ENCODE measurements at places on chromosomes 2 and 18.

DNA sequence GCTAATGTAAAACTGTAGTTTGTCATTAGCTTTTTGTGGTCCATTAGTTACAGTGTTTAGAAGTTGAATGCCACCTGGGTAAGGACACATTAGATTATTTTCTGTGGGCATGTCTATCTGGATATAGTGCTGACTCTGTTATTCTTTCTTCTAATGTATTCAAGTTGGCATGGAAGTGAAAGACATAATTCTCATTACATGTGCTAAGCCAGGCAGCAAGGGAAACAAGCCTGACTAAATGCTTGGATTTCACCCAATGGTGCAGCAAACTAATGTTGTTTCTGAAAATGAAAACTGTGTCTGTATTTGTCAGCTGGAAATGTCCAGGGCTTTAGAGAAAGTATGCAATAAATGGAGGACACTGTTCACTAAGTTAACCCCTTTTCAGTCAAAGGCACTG is 100.7 kb downstream of the NUP35 start:
- no peak for DNase-seq

- no peak for DNase-seq
Measured at GRCh38 chr18:2641638-2642037, 13.9 kb upstream of the SMCHD1 start.

DNA sequence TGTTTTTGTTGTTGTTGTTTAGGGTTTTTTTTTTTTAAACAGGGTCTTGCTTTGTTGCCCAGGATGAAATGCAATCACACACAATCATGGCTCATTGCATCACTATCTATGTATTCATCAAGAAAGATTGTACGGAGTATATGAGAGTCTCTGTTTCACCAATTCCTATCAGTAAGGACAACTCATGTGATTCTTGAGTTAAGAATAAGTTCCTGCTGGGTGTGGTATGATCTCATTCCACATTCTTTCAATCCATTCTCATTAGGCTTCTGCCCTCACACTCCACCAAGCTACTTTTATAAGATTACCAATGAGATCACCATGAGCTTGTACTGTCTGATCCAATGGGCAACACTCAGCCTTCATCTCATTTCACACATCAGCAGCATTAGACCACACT is 9.1 kb upstream of the AP1S3 start:
- DNase-seq: no peak

GRCh38 chr18:78731398-78732032 is 248.1 kb upstream of the SALL3 start:
- no peak for DNase-seq

DNA sequence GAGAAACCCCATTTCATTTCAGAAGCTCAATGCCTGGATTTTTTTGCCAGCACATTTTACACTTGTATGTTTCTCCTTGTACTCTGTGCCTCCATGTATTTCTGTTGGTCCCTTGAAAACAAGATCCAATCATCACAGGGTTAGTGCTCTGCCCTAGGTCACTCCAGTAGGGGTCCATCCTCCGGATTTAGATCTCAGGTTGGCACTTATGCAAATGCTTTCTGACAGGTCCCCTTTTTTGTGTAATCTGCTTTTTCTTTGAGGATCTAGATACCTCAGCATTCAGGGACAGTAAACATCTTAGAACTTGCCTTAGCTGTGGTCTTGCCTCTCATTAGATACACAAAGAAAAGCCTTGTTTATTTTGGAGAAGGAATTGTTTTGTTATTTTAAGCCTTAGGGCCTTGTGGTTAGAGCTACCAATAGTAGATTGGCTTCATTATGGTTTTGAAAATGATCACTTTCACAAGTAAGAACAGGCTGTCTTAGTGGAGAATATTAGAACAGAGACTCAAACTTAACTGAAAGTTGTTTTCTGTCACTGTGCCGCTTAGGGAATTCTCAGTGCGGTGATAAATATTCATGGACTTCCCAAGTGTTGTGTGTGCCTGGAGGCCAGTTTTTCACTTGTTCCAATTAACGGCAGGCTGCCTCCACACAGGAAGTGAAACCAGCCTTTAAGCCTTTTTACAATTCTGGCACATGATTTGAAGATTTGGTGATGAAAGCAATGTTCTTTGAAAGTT is 7.8 kb downstream of the MERTK start:
- DNase-seq: no peak

GRCh38 chr2:40148334-40148733 is 303.6 kb downstream of the SLC8A1 start:
- no peak for DNase-seq

DNA sequence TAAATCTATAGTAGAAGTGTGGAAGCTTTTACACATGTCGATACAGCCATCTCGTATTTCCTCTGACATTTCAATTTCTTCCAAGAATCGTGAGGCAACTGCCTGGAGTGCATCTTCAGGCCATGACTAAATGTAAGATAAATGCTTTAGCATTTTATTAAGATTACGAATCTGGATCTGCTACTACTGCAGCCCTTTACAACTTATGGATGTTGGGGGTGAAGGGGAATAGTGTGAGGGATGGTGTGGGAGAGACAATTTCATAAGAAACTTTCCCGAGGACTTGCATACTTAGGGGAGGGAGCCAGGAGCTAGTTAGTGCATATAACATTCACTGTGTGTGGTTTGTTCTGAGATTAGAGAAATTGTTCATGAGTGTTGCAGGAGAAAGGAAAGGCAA is 204.8 kb downstream of the SLC39A10 start:
- no peak for DNase-seq

DNA sequence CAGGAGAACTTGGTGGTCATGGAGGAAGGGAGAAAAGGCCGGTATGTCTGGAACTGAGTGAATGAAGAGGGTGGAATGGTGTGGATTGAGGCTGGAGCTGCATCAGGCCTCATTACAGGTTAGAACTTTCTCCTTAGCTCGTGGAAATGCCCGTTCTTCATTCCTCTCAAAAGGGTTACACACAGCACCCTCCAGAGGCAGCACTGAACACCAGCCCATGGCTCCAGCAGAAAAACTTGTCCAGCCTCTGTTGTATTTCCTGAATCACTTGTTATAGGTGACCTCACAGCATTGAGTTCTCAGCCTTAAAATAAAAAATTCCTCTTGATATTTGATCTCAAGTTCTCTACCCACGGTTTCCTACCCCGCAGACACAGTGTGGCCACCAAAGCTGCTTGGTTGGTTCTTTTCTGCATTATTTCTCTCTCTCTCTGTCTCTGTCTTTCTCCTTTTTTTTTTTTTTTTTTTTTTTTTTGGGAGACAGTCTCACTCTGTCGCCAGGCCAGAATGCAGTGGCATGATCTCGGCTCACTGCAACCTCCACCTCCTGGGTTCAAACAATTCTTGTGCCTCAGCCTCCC is 89.6 kb downstream of the ITGB1BP1 start:
- no peak for DNase-seq

GRCh38 chr18:8797206-8797605 is 91.8 kb downstream of the MTCL1 start:
- no peak for DNase-seq

DNA sequence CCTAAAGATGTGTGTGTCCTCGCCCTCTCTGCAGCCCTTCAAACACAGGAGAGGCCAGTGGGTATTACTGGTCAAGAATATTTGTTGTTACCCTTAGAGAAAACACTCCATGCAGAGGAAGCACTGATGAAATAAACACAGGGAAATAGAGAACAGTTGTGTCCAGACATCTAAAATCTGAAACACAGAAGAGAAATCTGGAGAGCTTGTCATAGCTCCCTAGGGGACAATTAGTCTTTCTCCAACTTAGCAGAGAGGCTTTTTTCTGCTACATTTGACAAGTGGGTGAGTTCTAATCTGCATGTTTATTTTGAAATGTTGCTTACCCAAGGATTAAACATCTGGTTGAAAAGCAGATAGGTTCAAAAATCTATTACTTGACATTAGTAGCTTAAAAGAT is 190.1 kb downstream of the CTNNA2 start:
- no peak for DNase-seq

DNA sequence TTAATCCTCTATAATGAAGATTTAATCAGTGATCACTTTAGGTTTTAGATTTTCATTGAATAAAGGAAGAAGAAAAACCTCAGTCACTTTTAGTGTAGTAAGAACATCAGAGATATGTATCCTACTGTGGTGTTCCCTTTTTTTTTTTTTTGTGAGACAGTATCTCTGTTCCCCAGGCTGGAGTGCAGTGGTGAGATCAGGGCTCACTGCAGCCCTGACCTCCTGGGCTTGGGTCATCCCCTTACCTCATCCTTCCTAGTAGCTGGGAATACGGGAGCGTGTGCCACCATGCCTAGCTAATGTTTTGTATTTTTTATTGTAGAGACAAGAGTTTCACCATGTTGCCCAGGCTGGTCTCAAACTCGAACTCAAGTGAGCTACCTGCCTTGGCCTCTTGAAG is 5.1 kb downstream of the SLC39A10 start:
- DNase-seq: no peak

- no peak for DNase-seq
Measured at GRCh38 chr18:50721006-50721405, 98.8 kb downstream of the MRO start.

DNA sequence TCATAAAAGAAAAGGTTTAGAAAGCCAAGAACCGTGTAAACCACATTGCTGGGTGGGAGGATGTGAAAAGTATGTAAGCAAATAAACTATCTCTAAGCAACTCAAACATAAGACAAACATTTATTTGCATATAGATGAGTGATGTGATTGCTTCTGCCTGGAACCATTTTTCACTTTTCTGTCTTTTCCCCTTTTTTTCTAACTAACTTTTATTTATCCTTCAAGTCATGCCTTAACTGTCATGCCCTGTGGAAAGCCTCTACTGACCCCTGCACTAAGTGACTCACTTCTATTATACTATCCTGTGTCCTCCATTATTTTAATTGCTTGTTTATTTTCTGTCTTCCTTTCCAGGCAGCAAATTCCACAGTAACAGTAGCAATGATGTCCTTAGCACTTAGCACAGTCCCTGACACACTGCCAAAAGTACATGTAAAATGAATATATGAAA is 87.5 kb upstream of the CTAGE1 start:
- no peak for DNase-seq

- DNase-seq: no peak
Measured at GRCh38 chr2:221590861-221591365, 18.8 kb upstream of the EPHA4 start.

GRCh38 chr2:8090748-8091700 is 590.8 kb upstream of the ID2 start:
- DNase-seq: peak; percentile 60

DNA sequence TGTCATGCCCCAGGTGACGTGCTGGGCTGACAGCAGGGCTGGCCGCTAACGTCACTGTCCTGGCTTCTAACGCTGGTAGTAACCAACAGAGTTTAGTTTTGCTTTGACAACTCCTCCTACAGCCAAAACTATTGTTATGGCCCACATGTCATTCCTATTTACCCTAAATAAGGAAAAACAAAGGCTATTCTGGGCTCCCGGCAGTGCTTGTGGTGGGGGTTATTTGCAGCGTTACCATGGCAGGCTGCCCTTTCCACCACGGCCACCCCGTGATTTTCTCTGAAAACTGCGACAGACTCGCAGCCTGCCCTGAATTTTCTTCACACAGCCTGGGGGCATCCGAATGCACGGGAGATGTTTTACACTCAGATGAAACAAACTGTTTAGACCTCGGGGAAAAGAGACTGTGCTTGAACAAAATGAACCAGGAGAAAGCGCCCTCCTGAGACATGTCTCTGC is 115.2 kb downstream of the FAM210A start:
- peak; percentile 80 for DNase-seq

GRCh38 chr2:162022290-162022945 is 51.6 kb downstream of the DPP4 start:
- DNase-seq: no peak

- no peak for DNase-seq
Measured at GRCh38 chr2:141703501-141703900, 427.3 kb downstream of the LRP1B start.

DNA sequence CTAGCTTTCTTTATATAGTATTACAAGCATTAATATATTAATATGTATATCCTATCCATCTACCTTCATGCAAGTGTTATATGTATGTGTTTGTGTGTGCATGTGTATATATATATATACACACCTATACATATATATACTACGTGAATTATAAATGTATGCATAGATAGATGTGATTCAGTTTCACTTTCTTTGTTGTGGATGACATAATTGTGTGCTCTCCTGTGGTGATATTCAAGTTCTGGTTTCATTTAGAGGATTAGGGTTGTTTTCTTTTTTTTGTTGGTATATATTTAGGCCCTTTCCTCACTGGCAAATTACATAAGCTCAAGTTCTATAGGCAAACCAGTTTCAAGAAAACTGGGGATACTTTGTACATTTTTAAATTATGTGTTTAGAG is 225.7 kb upstream of the FANCL start:
- DNase-seq: no peak

- no peak for DNase-seq
Measured at GRCh38 chr2:19652811-19653210, 249.0 kb downstream of the TTC32 start.

- no peak for DNase-seq
Measured at GRCh38 chr2:198597648-198598047, 793.3 kb downstream of the PLCL1 start.

DNA sequence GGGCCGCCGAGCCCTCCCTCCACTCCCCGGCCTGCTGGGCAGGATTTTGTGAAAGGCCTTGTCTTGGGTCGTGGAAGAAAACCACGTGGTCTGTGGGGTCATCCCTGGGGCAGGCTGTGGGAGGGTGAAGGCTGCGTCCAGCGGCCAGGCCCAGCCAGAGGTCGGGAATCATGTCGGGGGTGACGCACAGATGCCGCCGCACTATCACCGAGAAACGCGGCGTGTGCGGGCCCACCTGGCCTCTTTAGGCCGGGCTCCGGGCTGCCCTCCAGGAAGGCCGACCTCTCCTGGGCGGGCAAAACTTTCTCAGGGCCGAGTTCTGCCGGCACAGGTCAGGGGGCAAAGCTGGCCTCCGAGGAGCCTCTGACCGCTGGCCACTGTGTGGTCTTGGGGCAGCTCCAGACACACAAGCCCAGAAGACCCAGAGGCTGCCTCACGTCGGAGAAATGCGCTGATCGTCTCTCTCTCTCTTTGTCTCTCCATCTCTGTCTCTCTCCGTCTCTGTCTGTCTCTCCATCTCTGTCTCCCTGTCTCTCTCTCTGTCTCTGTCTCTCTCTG is 28.4 kb downstream of the NFATC1 start:
- DNase-seq: no peak

DNA sequence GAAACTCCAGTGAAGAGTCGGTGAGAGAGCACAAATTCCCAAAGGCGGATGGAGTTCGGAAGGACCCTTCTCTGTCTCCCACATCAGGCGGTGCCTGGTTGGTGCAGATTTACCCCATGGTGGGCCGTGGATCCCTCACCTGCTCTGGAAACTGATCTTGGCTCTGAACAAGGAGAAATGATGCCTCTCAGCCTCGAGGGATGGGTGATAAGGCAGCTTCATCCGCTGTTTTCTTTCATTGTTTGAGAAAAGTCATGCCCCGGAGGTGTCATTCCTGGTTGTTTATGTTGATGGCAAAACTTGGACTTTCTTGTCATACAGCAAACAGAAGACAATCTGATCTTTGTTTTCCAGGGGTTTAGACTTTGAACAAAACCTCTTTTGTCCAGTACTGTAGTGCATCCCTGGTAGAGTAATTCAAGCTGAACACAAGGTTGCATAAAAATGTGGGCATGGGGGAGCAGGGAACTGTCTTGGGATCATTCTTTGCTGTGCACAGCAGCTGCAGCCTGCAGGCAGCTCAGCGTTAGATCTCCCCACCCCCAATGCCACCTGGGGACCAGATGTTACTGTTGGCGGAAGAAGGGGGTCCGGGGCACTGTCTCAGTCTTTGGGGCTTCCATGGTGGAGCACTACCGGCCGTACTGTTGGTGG is 81.3 kb downstream of the NFATC1 start:
- no peak for DNase-seq

Data from activated CD8-positive, alpha-beta memory T cell treated with anti-CD3 and anti-CD28 coated beads, Interleukin-2, amount 10 ng/mL, durations not matched to agents 7 days and 5 days (primary cell).